ENCODE measurements at places on chromosomes 6 and 20.

GRCh38 chr6:161029195-161029809 is 37.7 kb downstream of the MAP3K4 start:
- DNase-seq = peak; percentile 47

DNA sequence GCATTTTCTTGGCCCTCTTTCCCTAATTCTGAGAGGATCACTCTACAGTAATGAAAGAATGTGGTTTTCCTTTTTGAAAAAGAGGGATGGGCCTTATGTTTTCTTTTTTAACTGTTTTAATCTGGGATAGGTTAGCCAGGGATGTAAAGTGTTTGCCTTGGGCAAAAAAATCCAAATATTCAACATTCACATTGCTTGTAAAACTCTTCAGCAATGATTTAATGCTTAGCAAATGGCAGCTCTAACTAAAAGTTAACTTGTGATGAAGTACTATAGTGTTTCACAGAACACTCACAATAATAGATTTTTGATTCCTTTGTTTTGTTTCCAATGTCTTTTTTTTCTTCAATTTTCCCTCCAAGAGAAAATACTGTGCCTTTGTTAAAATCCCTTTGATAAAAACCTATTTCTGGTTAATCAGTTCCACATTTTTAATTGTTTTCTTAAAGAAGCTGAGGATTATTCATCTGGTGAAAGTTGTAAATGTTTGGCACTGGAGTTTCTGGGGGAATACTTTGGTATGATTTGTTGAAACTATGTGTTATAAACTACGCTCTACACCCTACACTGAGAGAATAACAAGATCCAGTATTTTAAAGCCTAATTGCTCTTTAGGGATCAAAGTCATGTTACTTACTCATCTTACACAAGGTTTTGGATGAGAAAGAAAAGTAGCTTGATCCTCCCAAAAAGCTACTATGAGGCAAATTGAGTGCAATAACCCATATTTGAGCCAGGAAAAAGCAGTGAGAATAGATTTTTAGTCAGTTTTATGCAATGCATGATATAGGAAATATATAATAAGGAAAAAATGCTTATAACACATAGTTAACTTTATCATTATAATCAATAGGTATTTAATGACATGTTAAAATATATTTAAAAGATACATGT is 335.8 kb downstream of the EPHA7 start:
- no peak for DNase-seq

DNA sequence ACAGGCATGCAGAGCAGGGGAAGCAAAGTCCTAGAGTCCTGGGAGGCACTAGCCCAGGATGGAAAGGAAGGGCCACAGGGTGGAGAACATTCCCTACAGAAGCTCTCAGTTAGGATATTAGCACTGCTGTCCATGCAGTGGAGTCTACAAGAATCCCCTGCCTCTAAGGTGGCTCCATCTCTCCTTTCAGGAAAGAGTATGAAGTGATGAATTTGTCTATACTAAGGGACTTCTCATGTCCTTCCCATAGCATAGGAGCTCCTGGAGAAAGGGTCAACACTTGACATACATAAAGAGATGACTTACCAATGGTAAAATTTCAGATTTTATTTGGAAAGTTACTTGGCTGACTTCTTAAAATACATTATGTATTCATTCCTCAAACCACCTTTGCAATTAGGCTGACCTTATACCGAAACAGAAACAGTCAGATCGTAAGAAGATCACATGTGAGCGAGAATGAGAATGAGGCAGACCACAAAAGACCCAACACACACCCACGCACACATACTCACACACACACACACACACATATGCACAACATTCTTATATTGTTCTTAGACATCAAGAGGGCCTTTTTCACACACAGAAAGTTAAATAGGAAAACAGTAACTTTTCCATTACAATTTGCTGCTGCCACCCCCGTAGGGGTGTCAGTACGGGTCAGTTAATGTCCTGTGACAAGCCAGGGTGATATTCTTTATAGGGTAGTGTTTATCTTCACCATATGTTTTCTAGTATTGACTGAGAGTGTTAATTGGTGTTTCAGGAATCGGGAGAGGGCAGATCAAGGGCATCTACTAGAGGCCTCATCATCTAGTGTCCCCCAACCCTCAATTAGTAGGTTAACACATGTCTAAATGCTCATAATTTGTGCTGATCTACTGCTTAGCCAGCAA is 159.4 kb downstream of the FAXC start:
- DNase-seq = no peak

DNA sequence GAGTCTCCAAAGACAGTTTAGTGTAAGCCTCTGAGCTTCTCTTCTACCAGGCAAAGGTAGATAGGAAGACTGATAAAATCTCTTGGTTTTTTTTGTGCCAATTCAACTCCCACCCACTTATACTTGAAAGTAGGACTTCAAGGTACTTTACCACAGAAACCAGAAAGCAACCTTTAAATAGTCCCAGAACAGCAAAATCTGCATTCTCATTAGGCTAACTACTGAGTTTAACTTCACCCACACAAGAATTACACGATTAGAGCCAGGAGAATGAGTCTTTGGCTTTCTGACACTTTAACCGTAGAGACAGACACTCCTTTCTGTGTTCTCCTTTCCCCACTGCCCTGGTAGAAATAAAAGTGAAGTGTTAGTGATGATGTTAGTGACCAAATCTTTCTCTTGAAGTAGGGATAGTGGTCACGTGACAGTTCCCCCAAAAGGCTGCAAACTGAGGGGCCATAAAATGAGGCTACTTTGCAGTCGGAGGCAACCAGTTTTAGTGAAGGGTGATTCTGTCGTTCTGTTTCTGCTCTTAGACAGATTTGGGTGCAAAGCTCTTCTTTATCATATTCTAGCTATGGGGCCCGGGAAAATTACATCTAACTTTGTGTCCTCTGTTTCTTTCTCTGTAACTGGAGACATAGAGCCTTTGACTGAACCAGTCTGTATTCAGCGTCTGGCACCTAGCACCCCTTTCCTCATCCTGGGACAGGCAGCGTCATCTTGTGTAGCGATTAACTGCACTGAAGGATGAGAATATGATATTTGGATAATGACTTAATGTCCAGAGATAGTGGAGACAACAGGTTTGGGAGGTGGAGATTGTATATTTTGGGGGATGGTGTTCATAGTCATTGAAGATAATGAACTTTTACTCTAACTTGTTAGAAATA is 206.4 kb upstream of the CITED2 start:
- DNase-seq = no peak

DNA sequence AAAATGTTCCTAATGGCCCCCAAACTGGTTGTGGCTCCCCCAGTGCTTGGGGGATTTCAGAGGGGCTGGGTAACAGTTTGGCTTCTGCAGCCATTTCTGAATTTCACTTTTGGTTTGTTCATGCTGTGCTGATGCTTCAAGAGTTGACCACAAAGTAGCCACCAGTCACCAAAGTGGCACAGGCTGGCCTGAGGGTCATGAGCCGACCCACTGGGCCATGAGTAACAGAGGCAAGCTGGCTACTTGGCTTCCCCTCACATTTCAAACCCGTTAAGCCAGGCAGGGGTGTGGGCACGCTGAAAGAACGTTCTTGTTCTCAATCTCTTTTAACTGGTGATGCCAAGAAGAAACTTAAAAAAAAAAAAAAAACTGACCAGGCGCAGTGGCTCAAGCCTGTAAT is 15.1 kb upstream of the NXT1 start:
- DNase-seq = no peak

- DNase-seq = no peak
These were observed 519.1 kb upstream of the SOX4 start for GRCh38 chr6:21074484-21074883.

- DNase-seq = no peak
These were observed 3.7 kb upstream of the NEDD9 start for GRCh38 chr6:11236076-11236750.

DNA sequence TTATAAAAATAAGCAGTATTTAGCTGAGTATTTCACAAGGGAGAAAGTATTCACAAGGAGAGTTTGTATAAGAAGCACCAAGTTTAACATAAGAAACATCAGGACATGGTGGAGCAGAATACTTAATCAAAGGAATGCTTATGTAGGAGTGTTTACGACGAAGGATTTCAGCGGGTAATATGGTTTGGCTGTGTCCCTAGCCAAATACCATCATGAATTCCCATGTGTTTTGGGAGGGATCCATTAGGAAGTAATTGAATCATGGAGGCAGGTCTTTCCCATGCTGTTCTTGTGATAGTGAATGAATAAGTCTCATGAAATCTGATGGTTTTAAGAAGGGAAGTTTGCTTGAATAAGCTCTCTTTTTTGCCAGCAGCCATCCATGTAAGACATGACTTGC is 1099.1 kb upstream of the ADGRB3 start:
- DNase-seq = no peak

GRCh38 chr6:146892613-146893401 is 294.0 kb downstream of the ADGB start:
- DNase-seq = peak; percentile 91

DNA sequence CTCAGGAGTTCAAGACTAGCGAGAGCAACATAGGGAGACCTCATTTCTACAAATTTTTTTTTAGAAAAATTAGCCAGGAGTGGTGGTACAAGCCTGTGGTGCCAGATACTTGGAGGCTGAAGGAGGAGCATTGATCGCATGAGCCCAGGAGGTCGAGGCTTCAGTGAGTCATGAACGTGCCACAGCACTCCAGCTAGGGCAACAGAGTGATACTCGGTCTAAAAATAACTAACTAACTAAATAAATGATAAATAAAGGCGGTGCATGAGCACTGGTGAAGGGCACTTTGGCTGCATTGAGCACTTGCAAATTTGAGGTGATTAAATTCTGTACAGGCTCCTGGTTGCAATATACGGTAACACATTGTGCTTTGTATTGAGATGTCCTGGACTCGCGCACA is 13.5 kb downstream of the HLA-A start:
- DNase-seq = no peak

DNA sequence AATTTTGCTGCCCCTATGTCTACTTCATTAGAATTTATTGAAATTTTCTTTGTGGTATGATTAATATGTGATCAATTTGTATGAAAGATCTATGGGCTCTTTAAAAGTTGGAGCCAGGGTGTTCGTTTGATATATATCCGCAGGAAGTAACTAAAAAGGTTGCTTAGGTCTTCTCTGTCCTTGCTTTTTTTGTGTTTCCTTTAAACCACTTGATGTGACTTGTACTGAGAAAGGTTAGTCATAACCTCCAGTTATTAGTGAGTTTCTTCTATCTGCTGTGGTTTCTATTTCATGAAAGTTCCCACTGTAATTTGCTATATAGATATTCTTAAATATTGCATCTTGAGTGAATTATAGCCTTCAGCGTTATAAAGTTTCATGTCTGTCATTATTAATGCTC is 585.3 kb upstream of the ARID1B start:
- DNase-seq = no peak

DNA sequence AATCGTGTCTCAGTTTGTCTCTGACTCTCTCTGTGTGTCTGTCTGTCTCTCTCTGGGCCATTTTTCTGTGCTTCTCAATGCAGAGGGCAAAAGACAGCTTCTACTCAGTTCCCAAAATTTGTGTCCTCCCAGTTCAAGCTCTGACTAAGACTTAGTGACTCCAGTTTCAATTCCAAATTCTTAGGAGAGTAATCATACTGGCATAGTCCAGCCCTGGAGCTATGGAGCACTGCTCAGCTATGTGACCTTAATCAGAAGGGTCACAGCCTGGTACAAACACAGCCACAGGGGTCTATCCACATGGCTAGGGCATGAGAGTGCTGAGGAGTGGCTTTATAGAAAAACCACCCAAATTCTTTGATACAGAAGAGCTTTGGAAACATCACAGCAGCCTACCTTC is 91.9 kb downstream of the FOXF2 start:
- DNase-seq = no peak

- no peak for DNase-seq
These were observed 122.7 kb downstream of the TMEM242 start for GRCh38 chr6:157200611-157201010.

DNA sequence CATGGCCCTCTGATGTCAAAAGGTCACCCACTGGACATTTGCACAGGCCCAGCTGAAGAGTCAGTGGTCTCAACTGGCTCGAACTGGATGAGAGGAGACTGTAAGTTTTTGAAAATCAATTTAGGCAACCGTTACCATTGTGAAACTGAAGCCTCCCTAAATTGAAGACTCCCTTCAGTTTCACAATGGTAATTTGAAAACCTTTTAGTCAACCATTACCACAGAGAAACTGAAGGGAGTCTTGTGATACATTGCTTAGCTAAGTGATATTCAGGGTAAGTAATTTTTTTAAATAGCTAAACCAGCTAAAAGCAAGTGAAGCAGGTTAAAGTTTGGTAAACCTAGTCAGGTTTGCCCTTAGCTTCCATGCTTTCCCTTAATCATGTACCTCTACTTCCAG is 197.3 kb upstream of the NT5E start:
- no peak for DNase-seq

DNA sequence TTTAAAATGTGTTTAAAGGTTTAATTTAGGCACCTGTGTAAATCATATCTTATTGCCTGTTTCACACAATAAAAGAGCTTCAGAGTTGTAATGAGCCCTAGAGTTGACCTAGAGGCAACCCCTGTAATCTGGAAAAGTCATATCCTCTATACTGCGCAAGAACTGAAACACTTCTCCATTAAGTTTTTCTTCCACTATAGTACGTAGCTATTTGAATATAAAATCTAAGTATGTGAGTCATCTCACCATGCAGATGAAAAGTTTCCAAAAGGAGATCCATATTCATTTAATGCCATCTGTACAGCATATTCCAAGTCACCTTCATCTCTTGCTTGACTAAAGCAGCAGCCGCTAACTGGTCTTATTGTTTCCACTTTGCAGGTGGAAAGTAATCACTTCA is 26.0 kb upstream of the TAAR1 start:
- DNase-seq = peak; percentile 69

DNA sequence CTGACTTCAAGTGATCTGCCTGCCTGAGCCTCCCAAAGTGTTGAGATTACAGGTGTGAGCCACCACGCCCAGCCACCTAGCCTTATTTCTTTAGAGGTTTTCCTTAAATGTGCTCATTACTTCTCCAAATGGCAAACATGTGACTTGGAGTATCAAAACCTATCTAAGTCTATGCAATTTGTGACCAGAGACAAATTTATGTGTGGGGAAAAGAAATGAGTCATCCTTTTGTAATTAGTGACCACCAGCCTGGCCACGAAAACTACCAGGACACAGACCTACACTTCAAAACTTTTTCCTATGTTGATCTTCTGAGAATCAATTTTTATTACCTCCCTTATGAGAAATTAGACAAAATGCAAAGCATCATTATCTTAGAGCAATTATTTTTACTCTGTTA is 64.6 kb upstream of the OGFRL1 start:
- no peak for DNase-seq

DNA sequence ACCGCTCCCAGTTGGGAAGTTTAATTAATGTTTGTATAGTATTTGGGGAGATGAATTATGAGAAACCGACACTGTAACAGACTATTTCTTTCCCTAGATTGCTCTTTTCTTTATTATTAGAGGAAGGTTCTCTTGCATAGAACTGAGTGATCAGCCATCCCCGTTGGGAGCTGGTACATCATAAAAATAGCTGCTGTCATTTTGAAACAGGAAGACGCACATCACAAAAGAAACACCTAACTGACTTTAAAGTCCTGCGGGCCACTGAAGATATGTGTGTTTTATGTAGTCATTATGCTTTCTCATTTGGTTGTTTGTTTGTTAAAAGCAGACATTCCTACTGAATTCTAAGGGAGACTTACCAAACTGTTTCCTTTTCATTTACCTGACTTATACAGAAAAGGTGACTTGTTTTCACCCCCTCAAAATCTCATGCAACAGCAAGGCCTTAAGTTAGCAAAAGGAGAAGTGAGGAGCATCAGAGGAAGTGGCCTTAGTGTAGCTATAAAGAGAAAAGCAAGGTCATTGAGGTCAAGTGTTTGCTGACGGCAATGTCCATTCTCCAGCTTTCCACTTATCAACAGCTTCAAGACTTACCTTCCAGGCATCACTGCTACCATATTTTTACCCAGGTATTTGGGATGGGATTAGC is 91.0 kb downstream of the PKHD1 start:
- DNase-seq = no peak

- no peak for DNase-seq
These were observed 1.6 kb upstream of the MDGA1 start for GRCh38 chr6:37699138-37699766.
